H54 (cell line): ENCODE measurements at places on chromosomes 11 and 22.
A peak's percentile ranks its signal among the peaks of the same experiment; 100 is the strongest.

GRCh38 chr11:124760205-124760652, 1.9 kb downstream of the ESAM start:
- DNase-seq, result no peak

DNA sequence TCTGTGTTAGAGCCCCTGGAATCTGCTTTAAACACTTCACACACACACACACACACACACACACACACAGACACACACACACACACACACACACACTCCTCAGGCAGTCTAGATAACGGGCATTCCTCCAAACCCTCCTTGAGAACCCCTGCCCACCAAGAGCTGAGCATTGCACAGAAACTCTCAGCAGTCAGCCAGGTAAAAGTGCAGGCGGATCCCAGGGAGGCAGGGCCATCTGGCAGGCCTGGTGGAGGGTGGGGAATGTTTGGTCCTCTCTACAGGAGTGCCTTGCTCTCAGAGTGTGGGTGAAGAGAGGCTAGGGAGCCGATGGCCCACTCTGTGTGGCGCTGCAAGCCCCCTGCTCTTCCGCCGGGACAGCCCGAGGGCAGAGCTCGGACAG, 190.2 kb downstream of the BUD13 start:
- no peak for DNase-seq

- no peak for DNase-seq
Measured at GRCh38 chr11:44992181-44992582, 41.5 kb upstream of the TP53I11 start.

DNA sequence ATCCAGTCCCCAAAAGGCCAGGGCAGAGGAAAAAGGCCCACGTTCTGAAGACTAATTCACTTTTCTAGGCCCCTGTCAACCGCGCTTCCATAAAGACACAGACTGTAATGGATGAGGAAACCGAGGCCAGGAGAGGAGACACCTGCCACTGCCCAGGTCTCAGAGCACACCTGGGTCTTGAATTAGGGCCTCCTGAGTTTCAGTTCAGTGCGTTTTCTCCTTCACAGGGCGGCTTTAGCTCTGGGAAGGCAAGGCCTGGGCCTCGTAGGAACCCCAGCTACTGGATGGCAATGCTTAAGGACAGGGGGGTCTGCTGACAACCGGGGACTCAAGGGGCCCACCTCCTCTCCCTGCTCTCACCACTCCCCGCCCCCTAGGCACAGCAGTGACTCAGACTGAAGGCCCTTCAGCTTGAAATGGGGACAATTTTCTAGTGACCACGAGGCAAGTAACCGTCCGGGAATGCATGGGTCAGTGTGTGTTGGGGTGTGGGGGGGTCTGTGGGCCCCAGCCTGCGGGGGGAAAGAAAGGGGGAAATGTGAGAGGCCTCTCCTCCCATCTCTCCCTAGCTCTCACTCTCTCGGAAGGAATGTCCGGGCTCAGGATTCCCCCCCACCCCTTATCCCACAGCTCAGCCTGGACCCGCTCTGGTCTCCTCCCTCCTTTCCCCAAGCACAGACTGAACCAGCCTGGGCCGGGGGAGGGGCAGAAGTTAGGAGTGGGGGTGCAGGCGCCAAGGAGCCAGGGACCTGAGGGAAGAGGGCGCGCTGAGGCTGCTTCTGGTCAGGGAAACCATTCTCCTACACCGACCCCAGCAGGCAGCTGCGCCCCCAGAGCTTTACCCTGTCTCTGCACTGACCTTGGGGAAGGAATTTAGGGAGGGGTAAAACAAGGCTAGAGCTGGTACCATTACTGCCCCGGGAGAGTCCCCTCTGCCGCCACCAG, 17.2 kb downstream of the CREB3L1 start:
- peak; percentile 87 for DNase-seq

DNA sequence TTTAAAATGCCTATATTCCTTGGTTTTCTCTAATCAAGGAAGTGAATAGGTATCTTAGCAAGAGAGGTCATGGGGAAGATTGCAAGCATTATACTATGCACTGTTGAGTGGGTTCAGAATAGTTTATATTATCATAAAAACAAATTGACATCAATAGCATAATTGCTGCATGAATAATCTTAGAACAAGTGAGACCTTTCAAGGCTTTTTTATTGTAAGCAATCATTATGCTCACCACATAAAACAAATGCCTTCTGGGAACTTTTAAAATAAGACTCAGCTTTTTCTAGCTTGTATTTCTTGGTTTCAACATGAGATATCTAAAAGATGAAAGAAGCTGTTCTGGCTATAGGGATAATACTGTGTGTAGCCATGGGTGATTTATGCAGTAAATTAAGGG, 135.6 kb upstream of the ZC3H12C start:
- DNase-seq, result no peak

- DNase-seq, result peak; percentile 29
Measured at GRCh38 chr11:34075178-34075820, 23.8 kb downstream of the CAPRIN1 start.

DNA sequence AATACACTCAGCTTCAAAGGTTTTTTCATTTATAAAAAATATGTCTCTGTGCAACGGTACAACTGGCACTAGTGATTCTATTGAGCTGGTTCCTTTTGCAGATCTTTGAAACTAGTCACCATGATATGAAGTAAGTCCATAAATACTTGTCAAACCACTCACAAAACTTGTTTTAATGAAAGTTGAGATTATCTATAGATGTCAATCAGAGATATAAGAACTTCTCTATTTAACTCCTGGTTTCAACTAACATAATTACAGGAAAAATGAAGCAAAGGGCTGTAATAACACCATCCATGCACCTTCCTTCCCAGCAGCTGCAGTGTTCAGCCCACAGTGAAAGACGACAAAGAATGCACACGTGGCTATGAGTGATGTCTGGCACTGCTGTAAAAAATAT, 44.7 kb downstream of the TMEM123 start:
- DNase-seq, result no peak

GRCh38 chr11:92224407-92225124, at the start of gene FAT3:
Gene FAT3 (plus strand): TSS chr11:92224818. CDS start chr11:92352113, 127,295 bp downstream.
- no peak for DNase-seq

GRCh38 chr11:825366-826226, 2.1 kb upstream of the CRACR2B start:
- DNase-seq, result no peak
